ENCODE measurements at places on chromosomes 1 and 21. TPM values are rescaled to one million over a fixed set of nuclear protein-coding genes. Genes with fewer than 3 reads are reported as not detected.

The FCRL3 gene
- 0.15 TPM for total RNA-seq

The CD52 gene
- 12.8 TPM for total RNA-seq

The ANGPTL1 gene
- total RNA-seq = 30.2 TPM

The FMO3 gene
- 6.1 TPM for total RNA-seq

The BACE2 gene
- 67.5 TPM for total RNA-seq

The CLCNKB gene
- total RNA-seq = 0.32 TPM

The IPP gene
- total RNA-seq = 11.4 TPM

The CELA2A gene
- not detected for total RNA-seq

The CFAP126 gene
- total RNA-seq = not detected

GRCh38 chr1:231040800-231041718, 1.0 kb upstream of the FAM89A start:
- H3K4me3 ChIP-seq = peak overlapping the region; percentile 81
- H3K27ac ChIP-seq = peak overlapping the region; percentile 59
- no peaks in the 10 kb centered on the region for H3K36me3 ChIP-seq

DNA sequence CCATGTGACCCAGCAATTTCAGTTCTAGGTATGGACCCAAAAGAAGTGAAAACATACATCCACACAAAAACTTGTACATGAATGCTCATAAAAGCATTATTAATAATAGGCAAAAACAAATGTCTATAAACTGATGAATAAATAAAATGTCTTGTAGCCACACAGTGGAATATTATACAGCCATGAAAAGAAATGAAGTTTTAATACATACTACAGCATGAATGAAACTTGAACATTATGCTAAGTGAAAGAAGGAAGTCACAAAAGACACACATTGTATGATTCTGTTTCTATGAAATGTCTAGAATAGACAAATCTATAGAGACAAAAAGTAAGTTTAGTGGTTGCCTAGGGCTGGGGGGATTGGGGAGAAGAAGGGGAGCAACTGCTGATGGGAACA, 130.2 kb downstream of the CDC7 start:
- no peak for DNase-seq
- no peaks in the 10 kb centered on the region for H3K4me1 ChIP-seq
- no peaks in the 10 kb centered on the region for H3K27me3 ChIP-seq
- H3K36me3 ChIP-seq = no peaks in the 10 kb centered on the region
- no peak overlapping the region for H3K4me3 ChIP-seq
- no peak overlapping the region for H3K27ac ChIP-seq

- no peak overlapping the region for H3K27ac ChIP-seq
- H3K36me3 ChIP-seq = no peaks in the 10 kb centered on the region
- H3K4me1 ChIP-seq = no peaks in the 10 kb centered on the region
- no peaks in the 10 kb centered on the region for H3K27me3 ChIP-seq
- DNase-seq = no peak
Observed at GRCh38 chr1:184101571-184101970, 50.0 kb downstream of the TSEN15 start.

- DNase-seq = no peak
- H3K27ac ChIP-seq = no peak overlapping the region
- no peaks in the 10 kb centered on the region for H3K36me3 ChIP-seq
- no peaks in the 10 kb centered on the region for H3K4me1 ChIP-seq
Observed at GRCh38 chr1:243628476-243628907, 221.6 kb downstream of the AKT3 start.

DNA sequence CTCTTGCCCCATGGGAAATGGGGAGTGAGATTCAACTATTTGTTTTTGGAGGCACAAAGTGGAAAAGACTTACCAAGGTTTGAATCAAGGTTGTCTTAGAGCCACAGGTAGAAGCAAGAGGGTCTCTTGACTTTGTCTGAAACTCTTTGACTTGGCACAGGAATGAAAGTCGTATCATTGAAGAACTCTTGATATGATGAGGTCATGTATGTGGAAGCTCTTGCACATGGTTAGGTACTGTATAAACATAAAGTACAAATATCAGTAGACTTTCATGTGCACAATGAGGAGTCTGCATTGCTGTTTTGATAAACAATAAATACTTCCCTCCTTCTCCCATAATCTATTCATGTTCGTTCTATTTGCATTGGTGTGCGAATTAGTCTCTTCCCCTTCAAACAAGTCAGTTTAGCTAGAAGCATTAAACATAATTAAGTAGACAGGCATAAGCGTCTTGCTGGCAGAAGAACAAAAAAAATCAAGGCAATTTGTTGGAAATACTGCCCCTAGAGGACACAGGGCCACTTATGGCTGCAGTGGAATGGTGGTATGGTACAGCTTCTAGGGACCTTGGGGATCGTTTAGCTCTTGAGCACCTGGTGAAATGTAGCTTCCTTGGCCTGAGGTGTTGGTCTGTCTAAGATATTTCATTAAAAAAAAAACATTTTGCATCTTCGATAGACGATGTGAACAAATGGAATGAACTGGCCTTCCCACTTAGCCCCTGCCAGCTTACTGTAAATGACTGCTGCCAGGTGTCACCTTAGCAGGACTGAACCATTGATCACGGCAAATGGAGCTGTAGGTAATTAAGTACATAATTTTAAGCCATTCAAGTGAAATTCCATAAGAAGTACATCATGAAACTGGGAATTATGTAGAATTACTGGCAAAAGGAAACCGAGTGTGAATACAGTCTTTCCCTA, 218.0 kb upstream of the GALNT2 start:
- no peak for DNase-seq
- no peak overlapping the region for H3K4me3 ChIP-seq
- no peaks in the 10 kb centered on the region for H3K27me3 ChIP-seq
- no peaks in the 10 kb centered on the region for H3K4me1 ChIP-seq
- H3K36me3 ChIP-seq = no peaks in the 10 kb centered on the region

- H3K27me3 ChIP-seq = no peaks in the 10 kb centered on the region
- no peaks in the 10 kb centered on the region for H3K4me1 ChIP-seq
- no peaks in the 10 kb centered on the region for H3K36me3 ChIP-seq
- no peak for DNase-seq
- no peak overlapping the region for H3K27ac ChIP-seq
Observed at GRCh38 chr1:94384485-94385265, 33.5 kb upstream of the ABCD3 start.

DNA sequence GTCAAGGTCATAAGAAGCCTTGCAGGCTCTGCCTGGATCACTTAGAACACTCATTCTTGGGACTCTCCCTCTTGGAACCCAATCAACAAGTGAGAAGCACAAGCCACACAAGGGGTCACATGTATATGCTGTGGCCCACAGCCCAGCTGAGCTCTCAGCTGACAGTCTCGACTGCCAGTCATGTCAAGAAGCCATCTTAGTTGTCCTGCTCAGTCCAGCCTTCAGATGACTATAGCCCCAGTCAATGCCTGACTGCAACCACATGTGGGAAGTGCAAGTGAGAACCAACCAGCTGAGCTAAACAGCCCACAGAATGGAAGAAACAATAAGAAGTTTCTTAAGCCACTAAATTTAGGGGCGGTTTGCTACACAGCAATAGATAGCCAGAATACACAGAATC, 356.0 kb downstream of the KCNH1 start:
- no peaks in the 10 kb centered on the region for H3K27me3 ChIP-seq
- no peak overlapping the region for H3K4me3 ChIP-seq
- no peaks in the 10 kb centered on the region for H3K4me1 ChIP-seq
- no peak overlapping the region for H3K27ac ChIP-seq

DNA sequence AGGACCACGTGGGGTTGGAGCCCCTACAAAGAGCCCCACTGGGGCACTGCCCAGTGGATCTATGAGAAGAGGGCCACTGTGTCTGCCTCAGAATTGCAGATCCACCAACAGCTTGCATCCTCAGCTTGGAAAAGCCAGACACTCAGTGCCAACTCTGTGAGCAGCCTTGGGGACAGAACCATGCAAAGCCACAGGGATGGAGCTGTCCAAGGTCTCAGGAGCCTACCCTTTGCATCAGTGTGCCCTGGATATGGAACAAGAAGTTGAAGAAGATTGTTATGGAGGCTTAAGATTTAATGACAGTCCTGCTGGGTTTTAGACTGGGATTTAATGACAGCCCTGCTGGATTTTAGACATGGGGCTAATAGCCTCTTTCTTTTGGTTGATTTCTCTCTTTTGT, 1670.9 kb downstream of the PLA2G4A start:
- no peak overlapping the region for H3K4me3 ChIP-seq
- no peaks in the 10 kb centered on the region for H3K27me3 ChIP-seq
- no peak for DNase-seq
- no peaks in the 10 kb centered on the region for H3K36me3 ChIP-seq
- H3K27ac ChIP-seq = no peak overlapping the region

- no peaks in the 10 kb centered on the region for H3K4me1 ChIP-seq
- H3K4me3 ChIP-seq = no peak overlapping the region
- no peak for DNase-seq
- H3K27me3 ChIP-seq = no peaks in the 10 kb centered on the region
Observed at GRCh38 chr1:94038511-94038910, 82.4 kb downstream of the ABCA4 start.

GRCh38 chr1:4581807-4582206, 72.6 kb upstream of the AJAP1 start:
- no peak overlapping the region for H3K27ac ChIP-seq
- no peak overlapping the region for H3K4me3 ChIP-seq
- no peak for DNase-seq
- no peaks in the 10 kb centered on the region for H3K4me1 ChIP-seq
- H3K27me3 ChIP-seq = peaks cover 39% of the 10 kb centered on the region

DNA sequence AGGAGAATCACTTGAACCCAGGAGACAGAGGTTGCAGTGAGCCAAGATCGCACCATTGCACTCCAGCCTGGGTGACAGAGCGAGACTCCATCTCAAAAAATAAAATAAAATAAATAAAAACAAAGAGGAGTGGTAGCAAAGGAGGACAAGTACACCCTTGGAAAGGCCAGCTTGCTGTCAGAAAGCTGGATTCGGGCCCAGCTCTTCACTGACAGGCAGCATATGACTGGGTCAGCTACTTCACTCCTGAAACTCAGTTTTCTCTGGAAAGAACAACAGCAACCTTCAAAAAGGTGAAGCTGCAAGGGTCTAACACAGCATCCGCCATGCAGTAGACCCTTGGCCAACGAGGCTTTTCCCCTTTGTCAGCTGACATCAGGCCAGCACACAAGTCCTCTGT, 156.0 kb upstream of the TIAM1 start:
- H3K36me3 ChIP-seq = no peaks in the 10 kb centered on the region
- H3K4me1 ChIP-seq = no peaks in the 10 kb centered on the region
- H3K27ac ChIP-seq = no peak overlapping the region

GRCh38 chr1:212457740-212458338, 25.1 kb downstream of the NENF start:
- no peak overlapping the region for H3K27ac ChIP-seq
- no peaks in the 10 kb centered on the region for H3K4me1 ChIP-seq
- no peak overlapping the region for H3K4me3 ChIP-seq
- no peak for DNase-seq
- H3K36me3 ChIP-seq = no peaks in the 10 kb centered on the region

- peaks cover 11% of the 10 kb centered on the region for H3K27me3 ChIP-seq
- H3K4me1 ChIP-seq = no peaks in the 10 kb centered on the region
- peak overlapping the region; percentile 30 for H3K4me3 ChIP-seq
- no peaks in the 10 kb centered on the region for H3K36me3 ChIP-seq
Observed at GRCh38 chr21:45891388-45892155, 90.0 kb upstream of the COL6A1 start.

DNA sequence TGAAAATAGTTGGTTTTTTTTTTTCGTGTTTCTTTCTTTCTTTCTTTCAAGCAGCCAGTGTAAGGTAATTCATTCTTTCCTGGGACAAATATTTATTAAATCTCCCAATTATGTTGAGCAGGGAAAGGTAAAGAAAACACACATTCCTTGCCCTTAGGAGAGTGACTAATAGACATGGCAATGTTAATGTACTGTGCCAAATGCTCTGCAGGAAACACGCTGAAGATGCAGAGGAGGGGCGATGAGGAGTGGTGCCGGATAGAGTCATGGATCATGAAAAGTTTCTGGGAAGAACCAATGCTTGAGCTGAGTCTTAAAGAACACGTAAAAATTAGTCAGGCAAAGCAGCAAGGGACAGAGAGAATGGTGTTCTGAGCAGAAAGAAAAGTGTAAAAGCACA, 199.2 kb downstream of the DNM3 start:
- DNase-seq = no peak
- no peaks in the 10 kb centered on the region for H3K4me1 ChIP-seq
- no peaks in the 10 kb centered on the region for H3K36me3 ChIP-seq

- peaks cover 7% of the 10 kb centered on the region for H3K36me3 ChIP-seq
- H3K4me3 ChIP-seq = no peak overlapping the region
- H3K27ac ChIP-seq = no peak overlapping the region
- no peak for DNase-seq
- H3K27me3 ChIP-seq = no peaks in the 10 kb centered on the region
Observed at GRCh38 chr1:50538476-50538875, 115.2 kb upstream of the DMRTA2 start.

Data from breast epithelium (tissue), 4 donors.